ENCODE measurements at places on chromosomes 1 and 21.

DNA sequence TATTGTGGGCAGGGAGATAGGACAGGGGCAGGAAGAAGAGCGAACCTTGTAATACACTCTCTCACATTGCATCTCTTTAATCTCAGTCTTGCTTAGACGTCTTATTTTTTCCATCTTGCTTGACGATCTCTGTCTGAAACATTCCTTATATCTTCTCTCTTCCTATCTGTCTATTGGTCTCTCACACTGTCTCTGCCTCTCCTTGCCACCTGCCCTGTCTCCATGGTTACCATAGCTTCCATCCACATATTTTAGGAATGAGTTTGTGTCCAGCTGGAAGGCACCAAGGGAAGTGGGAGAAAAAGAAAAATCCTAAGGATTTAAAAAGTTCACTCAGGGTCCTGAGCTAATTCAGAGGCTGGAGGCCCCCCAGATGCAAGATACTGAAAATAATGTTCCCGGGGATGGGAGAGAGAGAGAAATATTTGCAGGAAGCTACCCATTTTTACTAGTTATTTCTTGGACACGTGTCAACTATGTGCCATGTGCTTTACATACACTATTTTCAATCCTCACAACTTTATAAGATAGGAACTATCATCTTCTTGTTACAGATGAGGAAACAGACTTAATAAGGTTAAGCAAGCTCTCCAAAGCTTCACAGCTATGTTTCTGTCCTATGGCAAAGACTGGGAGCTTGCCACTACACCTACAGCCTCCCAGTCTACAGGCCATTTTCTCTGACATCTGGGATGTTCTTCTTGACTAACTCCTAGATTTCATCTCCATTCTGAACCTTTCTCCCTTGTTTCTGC is 933 bp downstream of the ANKRD34A start:
- no peak for DNase-seq

GRCh38 chr1:173206816-173207568 is at the start of gene TNFSF4:
Gene TNFSF4 (minus strand): TSS chr1:173207331. CDS start chr1:173207176, 155 bp downstream.
- peak; percentile 81 for DNase-seq

DNA sequence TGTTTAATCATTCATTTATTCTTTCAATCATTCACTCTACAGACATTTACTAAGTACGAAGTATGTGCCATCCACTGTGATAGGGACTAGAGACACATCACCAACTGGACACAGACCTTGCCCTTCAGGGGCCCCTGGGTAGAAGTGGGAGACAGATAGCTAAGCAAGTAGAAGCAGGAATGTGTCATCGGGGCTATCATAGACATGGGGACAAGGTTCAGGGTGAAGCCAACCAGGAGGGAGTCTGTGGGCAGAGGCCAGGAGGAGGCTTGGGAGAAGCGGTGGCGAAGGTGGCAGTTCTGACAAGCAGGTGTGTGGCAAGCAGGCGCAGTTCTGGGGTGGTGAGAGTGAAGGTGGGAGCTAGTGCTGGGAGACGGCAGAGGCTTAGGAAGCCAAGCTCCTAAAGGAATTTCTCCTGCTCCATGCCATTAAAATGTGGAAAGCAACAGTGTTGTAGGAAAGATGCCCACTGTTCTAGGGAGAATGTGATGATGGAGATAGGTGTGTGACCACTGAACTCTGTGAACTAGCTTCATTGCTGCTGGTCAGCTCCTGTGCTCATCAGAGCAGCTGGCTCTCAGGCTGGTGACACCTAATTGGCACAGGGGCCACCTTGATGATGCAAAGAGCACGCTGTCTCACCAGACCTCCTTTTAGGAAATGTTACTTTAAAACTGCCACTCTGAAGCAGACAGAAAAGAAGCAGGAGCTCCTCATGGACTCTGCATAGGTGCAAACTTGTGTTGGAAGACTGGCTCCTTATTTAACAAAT is 79.7 kb upstream of the LPGAT1 start:
- no peak for DNase-seq

- DNase-seq: no peak
These were observed 17.2 kb upstream of the OLIG2 start for GRCh38 chr21:33008333-33009051.

DNA sequence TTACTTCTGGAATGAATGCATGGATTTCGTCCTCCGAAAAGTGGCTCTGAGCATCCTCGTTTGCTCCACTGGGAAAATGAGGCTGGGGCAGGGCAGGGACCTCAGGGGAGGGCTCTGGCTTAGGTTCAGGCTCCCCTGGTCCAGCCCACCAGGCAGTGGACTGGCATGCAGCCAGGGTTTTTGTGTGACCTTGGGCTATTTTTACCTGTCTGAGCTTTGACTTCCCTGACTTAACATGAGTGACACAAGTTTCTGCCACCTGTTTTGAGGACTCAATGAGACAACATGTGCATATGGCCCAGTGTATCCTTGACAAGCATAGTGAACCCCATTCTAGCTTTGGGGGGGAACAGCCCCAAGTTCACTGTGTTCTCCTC is 32.6 kb upstream of the EDN2 start:
- DNase-seq: no peak

- DNase-seq: no peak
These were observed 2151.6 kb downstream of the MRPL39 start for GRCh38 chr21:23455676-23456075.

- no peak for DNase-seq
These were observed 4.2 kb downstream of the MANEAL start for GRCh38 chr1:37797750-37798345.

- no peak for DNase-seq
These were observed 235.2 kb upstream of the RAB4A start for GRCh38 chr1:229035748-229036082.

GRCh38 chr1:232271991-232272589 is 357.8 kb downstream of the SIPA1L2 start:
- no peak for DNase-seq

DNA sequence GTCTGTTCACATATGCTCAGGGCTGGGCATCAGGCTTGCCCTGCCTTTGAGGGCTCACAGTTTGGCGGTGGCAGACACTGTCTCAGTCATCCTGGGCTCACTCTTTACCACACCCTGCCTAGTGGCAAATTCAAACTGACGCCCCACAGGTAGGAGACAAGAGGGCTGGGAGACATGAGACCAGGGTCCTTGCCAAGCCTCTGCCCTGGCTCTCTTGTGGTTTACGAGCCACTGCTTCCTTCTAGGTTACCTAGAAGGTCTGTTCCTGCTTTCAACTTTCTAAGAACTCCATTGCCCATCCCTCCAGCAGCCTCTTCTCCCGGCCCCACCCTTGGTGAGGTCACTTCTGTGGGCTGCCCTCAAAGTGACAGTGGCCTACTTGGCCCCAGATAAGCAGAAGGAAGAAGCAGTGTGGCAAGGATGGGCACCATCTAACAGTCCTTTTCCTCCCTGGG is 10.5 kb downstream of the KIF21B start:
- DNase-seq: peak; percentile 67

DNA sequence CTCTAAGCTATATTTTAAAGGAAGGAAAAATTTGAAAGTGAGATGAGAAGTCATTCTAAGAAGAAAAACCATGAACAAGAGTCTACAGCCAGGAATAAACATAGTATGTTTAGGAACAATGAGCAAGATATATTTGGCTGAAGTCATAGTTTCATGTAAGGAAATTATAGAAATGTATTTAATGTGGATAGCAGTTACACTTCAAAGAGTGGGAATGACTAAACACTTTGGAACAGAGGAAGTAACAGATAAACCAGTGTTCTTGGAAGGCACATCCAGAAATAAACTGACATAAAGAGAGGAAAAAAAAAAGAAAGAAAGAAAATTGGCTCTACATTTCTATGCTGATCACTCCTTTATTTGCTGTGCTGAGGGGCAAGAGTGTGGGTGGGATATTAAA is 18.0 kb downstream of the C8A start:
- no peak for DNase-seq

- DNase-seq: no peak
These were observed 110.5 kb upstream of the COL11A1 start for GRCh38 chr1:103218821-103219220.

GRCh38 chr1:237041795-237042525 is at the start of gene RYR2:
Gene RYR2 (plus strand): TSS chr1:237042184. CDS start chr1:237042522, 338 bp downstream.
- no peak for DNase-seq

DNA sequence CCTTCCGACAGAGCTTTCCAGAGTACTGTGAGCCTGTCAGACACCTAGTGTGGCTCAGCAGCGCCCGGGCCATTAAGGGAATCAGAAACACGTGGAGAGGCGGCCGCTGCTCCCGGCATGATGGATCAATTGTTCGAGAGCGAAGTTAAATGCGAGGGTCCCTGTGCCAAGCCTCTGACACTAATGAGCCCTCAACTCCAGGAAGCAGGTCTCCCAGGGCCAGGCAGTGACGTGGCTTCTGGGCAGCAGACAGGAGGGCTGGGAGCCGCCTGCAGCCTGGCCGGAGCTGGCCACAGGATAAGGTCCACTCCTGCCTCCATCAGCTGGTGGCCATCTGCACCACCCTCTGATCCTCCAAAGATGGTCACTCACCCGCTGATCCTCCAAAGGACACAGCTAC is 67.5 kb upstream of the CLDN14 start:
- no peak for DNase-seq

GRCh38 chr1:78681265-78681664 is 31.6 kb downstream of the IFI44 start:
- DNase-seq: no peak

DNA sequence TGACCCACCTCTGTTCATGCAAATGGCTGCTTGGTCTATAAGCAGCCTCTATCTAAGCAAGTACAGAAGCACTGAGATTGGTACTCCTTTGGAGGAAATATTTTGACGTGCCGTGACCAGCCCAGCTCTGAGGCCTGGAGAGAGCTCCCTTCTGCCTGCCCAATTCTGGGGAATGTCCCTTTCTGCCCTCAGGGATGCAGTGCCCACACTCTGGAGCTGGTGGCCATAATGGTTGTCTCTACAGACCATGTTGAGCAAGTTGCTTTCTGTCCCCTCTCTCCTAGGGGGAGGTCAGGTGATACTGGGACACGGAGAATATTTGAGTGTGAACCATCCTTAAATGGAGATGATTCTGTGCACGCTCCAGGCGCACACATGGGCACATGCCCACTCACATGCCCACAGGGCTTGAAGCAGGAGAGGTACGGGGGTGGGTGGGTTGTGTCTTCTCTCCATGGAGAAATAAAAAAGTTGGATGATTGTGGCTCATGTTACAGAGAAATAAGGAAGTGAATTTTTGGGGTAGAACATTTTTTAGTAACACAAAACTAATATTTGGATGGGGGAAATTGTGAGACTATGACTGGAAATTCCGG is 13.9 kb upstream of the ALPL start:
- no peak for DNase-seq

GRCh38 chr1:184302346-184302745 is 84.5 kb upstream of the C1orf21 start:
- DNase-seq: no peak

DNA sequence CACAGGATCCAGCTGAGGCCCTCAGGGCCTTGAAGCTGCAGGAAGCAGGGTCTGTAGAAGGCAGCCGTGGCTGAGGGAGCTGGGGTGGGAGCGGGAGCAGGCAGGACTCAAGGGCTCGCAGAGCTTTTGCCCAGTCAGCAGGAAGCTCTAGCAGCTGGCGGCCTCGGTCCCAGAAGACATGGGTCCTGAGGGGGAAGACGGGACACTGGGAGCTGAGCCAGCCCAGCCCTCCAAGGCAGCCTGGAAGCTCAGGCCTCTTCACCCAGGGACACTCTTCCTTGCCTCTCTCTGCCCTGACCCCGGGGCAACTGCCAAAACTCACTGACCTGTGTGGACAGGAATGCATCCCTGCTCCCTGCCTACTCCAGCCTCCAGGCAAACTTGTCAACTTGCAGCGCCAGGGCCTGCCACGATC is 8.9 kb downstream of the ADGRB2 start:
- DNase-seq: no peak

- no peak for DNase-seq
These were observed 16.2 kb downstream of the CNST start for GRCh38 chr1:246582301-246583055.

GRCh38 chr1:174769961-174770549 is 229.7 kb upstream of the CACYBP start:
- DNase-seq: peak; percentile 4

DNA sequence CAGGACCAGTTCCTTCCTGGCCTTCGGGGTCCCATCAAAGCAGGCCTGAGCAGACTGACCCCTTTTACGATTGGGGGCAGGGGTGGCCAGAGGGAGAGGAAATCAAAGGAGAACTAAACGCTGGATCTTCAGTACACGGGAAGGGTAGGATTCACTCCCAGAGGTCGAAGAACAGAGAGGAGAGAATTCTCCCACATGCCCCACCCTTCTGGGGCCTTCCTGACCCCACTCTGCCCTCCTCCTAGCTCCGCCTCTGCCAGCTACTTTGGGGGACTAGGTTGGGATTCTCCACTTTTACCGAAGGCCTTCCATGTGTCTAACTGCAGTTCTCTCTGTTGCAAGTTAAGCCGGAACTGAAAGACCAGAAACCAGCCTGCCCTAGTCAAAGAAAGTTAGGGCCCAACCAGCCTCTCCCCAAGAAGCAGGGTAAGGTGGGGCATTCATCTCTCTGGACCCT is 654 bp upstream of the ARHGEF2 start:
- DNase-seq: no peak

DNA sequence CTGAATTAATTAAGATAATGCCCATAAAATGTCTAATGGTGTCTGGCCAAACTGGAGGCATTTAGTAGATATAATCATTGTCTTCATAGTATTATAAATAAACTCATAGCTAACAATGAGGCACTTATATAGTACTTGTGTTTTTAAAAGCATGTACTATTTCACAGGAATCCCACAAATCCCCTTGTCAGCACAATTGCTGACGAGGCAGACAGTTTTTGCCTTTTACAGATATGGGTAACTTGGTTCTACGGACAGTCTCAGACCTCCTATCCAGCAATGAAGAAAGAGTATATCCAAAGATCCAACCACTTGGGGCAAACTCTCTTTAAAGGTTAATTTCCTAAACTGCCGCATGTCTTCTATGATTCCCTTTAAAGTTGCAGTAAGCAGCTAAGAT is 73.7 kb downstream of the ATP1B1 start:
- DNase-seq: no peak

DNA sequence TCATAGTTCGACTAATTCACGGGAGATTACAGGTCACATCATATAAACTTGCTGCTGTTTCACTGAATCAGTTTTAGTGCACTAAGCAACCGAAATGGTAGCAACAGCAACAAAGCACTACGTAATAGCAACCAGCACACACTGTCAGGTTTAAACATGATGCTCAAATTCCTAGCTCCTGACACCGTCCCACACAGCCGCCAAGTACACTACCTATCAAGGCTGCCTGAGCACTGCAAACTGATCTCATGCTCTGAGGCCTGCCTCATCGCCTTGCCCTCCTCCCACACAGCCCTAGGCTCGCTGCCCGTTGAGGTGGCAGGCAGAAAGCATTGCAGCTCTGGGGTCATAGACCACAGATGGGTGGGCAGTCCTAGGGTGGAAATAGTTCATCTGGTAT is 12.4 kb downstream of the LAMC2 start:
- no peak for DNase-seq

- DNase-seq: no peak
These were observed 97.3 kb downstream of the TTLL7 start for GRCh38 chr1:83901547-83902155.

GRCh38 chr1:208461680-208462079 is 217.5 kb upstream of the PLXNA2 start:
- no peak for DNase-seq

GRCh38 chr1:234280500-234280899 is 92.8 kb upstream of the COA6 start:
- no peak for DNase-seq

- no peak for DNase-seq
These were observed 92.1 kb upstream of the ADAMTS5 start for GRCh38 chr21:27058673-27059605.
